CD4-positive, alpha-beta T cell treated with Interferon alpha-2 for 1 hour (primary cell): ENCODE measurements at places on chromosomes 7 and 10.

DNA sequence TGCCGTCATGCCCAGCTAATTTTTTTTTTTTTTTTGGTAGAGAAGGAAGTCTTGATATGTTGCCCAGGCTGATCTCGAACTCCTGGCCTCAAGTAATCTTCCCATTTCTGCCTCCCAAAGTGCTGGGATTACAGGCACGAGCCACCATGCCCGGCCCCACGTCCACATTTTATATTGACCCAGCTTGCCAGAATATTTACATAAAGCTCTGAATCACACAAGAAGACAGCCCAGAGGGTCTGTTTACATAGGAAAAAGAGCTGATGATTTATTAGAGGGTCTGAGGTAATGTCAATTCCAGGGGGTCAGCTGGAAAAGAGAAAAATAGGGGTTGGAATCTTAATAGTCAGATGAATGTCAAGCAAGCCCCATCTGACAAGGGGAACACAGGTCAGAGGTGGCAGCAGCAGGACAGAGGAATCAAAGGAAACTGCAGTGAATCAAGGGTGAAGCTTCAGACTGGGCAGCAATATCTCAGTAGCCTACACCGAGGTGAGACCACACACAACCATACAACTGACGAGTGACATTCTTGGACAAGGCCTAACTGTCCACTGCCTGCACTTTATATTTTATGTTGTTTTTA lies 15.8 kb upstream of the SLF2 start:
- DNase-seq: no peak

GRCh38 chr7:132077971-132078685 lies 498.1 kb downstream of the PLXNA4 start:
- DNase-seq: no peak

GRCh38 chr10:31219306-31219705 lies 99.7 kb upstream of the ZEB1 start:
- DNase-seq: no peak

DNA sequence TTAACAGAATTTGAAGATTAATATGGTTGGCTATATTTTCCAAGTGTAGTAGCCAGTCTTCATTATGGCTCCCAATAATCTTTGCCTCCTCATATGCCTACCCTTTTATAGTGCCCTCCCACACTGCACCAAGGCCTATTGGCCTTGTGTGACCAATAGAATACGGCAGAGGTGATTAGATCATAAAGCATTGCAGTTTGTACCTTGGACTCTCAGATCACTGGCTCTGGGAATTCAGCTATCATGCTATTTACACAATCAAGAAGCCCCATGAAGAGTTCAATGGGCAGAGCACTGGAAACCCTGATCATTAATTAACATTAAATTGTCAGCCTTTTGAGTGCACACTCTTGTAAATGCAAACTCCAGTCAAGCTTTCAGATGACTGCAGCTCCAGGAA lies 154.5 kb upstream of the MAGI2 start:
- no peak for DNase-seq

DNA sequence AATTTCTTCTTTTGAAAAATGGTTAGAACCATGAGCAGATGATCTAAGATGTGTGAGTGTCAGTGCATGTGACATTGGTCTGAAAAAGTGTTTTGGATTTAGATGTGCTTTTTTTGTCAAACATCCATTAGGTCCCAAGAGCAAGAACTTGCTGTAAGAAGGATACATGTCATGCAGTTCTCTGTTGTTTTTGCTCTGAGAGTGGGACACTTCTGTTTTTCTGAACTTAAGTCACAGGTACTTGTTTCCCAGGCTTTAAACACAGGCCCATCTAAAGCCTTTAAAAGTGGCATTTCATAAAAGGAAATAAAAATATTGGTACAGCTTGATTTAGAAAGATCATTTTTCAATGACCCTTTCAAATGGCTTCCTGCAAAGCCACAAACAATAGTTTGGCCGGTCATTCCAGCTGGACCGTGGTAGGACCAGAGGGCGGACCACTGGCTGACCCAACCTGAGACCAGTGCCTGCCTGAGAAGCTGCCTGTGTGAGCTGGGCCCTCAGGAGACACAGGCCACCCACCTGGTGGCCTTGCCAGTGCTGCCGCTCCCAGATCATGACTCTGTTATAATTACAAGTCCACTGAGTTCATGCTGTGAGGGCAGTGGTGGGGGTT lies 92.7 kb downstream of the EEPD1 start:
- DNase-seq: no peak

DNA sequence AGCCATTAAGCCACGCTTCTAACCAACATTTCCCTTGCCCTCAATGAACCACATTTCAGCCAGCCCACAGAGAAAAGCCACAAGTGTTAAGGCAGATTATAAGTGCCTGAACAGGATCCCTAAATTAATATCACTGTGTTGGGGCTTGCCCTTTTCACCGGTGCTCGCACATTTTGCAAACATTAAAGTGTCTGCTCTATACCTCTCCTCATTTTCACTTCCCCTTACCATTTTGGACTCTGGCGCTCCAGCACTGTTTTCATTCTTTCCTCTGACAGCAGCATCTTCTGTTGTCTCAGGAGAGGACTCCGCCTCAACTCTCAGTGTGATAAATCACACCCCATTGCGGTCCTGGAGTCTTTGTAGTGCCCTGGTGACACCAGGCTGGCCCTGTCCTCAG lies 274.2 kb downstream of the BAMBI start:
- no peak for DNase-seq

GRCh38 chr7:140242057-140243031 lies 65.6 kb upstream of the KDM7A start:
- DNase-seq: peak; percentile 26

- DNase-seq: no peak
Observed at GRCh38 chr10:23441251-23441650, 2.4 kb downstream of the OTUD1 start.

DNA sequence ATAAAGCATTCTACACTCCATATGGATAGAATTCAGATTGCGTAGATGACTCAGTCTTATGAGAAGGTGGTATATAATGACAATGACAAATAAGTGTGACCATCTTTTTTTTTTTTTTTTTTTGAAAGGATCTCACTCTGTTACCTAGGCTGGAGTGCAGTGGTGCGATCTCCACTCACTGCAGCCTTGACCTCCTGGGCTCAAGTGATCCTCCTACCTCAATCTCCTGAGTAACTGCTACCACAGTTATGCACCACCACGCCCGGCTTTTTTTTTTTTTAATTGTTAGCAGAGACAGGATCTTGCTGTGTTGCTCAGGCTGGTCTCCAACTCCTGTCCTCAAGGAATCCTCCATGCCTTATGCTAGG lies 43.2 kb upstream of the NRP1 start:
- DNase-seq: no peak

GRCh38 chr10:78944723-78945312 lies 123.9 kb upstream of the ZMIZ1 start:
- DNase-seq: no peak

DNA sequence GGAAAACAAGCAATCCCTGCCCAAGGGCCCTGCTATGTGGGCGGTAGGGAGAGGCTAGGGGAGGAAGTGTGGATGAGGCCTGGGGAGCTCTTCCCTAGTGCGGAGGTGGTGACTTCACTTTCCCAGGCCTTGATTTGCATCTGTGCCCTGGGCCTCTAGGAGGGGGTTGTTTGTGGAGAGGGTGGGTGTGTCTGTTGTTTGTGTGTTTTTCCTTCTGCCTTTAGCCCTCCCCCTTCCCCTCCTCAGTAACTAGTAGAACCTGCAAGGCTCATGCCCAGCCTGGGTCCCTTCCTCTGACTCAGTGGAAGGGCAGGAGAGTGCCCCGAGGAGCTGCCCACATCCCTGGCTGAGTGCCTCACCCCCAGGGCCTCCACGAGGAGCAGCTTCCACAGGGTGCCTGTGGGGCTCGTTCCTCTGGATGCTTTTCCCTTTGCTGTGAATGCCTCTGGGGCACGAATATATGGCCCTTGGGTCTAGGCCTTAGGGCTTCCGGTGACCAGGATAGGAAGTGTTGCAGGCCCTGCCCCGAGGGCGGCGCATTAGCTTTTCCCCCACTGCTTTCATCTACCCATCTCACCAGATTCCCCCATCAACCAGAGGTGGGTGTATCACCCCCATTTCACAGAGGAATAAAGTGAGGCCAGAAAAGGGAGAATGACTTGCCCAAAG lies 89.4 kb upstream of the DUSP5 start:
- no peak for DNase-seq

DNA sequence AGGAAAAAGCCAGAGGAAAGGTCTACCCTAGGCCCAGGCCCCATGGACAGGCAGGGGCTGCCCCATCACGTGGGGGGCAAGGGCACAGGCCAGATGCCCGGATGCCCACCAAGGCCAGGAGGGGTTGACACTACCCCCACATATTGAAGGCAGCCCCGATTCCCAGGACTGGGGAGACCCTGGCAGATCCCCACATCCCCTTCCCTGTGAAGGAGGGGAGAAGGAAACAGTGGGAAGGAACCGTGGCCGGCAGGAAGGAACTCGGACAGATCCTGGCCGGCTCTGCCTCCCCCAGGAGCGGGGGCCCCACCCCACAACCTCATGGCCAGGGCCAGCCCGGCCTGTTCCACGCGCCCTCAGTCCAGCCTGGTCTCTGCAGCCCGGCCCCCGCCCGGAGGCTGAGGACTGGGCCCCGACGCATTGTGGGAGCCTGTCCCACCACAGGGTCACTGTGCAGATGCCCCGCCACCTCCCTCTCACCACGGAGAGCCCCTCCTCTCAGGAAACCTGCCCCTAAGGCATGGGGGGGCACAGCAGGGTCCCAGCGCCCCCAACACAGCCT lies 41.3 kb downstream of the PAPOLB start:
- DNase-seq: no peak

GRCh38 chr7:91771394-91771793 lies 109.1 kb downstream of the MTERF1 start:
- DNase-seq: no peak

DNA sequence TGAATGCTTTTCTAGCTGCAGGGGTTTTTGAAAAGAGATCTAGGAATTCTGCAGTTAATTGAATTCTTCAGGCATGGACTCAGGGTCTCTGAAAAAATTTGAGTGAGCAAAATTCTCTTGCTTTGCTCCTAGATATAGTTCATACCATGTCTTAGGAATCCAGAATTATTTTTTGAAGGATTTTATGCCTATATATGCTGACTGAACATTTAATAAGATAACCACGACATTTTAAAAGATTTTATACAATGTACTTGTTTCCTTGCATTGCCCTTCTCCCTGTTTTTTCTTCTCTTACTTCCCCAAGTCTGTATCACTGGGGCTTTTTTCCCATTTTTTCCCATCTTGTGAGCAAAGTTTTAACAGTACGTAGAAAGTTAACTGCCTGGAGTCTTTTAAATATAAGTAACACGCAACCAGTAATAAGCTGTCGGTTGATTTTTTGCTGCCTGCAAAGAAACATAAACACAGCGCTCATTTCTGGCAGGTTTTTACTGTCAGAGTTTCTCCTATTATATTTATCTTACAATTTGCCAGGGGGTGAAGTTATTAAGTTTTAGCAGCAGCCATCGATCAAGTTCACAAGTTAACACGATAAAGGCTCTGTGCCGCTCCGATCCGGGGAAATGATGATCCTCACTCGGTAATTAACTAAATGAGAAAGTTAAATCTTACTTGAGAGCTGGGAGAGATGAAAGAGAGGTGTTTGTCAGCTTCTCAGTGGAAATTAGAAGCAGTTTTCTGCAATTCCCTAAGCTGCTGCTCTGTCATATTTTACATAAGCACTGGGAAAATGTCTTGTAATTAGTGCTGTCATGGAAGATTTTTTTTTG lies 81.0 kb downstream of the POLL start:
- no peak for DNase-seq

DNA sequence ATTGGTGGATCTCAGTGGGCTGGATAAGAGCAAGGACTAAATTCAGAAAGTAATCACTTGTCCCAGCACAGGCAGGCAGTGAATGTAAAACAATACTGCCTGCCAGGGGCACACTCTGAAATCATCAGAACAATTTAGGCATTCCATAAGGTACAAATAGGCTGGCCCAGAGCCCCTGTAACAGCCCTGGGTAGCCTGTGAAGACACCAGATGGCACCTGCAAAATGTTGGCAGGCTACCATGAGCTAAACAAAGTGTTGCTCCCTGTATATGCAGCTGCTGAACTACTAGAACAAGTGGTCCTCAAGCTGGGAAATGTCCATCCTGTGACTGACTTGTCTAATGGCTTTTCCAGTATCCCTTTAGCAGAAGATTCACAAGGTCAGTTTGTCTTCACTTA lies 3.0 kb upstream of the PRSS37 start:
- DNase-seq: no peak

DNA sequence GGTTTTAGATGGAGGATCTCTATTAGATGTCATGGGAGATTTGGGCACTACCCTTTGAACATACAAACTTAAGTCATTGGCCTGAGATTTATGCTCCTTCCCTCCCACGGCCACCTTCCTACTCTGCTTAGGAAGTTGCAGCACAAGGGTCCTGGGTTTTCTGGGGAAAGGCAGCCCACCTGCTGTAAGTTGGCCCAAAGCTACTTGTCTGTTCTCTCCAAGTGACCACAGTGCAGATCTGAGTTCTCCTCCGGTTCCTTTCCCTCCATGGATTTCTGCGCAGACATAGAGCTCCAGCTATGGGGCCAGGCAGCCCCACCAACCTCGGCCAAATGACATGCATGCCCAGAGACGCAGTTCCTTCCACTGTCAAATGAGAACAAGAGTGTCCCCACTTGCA lies 12.8 kb upstream of the C10orf53 start:
- DNase-seq: no peak

- DNase-seq: no peak
Observed at GRCh38 chr7:50366311-50366710, 61.8 kb downstream of the IKZF1 start.

DNA sequence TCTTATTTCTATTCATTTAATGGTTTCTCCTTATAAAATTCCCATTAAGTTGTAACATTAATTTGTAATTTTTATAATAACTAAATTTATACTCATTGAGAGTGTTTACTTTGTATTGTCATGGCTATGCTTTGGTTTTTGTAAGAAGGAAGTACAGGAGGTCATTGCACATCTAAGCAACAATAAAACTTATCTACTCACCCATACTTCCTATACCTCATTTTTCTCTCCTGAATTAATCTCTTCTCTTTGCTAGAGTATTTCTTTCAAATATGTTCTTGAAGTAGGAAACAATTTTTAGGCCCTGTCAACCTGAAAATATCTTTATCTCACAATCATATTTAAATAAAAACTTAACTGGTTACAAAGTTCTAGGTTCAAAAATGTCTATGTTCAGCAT lies 95.4 kb upstream of the WDR11 start:
- DNase-seq: no peak

DNA sequence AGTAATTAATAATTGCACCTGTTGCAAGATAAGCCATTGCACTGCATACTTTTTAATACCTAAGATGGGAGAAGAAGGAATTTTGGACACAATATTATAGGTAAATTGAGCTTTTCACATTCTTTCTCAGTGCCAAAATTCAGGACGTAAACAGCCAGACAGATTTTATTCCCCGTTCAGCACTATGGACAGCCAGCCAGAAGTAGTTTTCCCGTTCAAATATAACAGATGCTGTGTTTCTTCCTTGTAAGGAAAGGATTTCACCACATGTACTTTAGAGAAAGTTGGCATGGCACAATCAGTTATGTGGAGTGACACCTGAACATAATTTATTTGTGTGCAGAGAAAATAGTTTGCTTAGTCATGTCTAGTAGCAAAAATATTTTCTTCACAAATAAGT lies 34.8 kb downstream of the SEMA3E start:
- no peak for DNase-seq

GRCh38 chr10:125629758-125630376 lies 53.1 kb downstream of the TEX36 start:
- no peak for DNase-seq
